ENCODE measurements at places on chromosomes 2 and 18.

- DNase-seq: no peak
Measured at GRCh38 chr2:145408980-145409379, 889.1 kb upstream of the ZEB2 start.

DNA sequence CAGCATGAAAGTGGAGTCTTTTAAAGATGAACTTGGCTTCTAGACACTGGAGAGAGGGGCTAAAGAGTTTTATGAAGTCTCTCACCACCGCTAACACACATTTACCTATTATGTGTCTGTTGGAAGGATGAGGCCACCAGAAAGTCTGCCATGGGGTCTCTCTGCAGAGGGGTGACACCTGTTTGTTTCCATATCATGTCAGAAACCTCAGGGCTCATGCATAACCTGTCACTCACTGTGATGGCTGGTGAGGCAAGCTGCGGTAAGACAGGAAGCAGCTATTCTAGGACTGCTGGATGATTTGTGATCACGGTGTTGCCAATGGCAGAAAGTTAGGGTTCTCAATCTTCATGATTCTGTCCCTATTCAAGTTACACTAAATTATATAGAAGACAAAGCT lies 60.8 kb upstream of the DNMT3A start:
- DNase-seq: no peak

DNA sequence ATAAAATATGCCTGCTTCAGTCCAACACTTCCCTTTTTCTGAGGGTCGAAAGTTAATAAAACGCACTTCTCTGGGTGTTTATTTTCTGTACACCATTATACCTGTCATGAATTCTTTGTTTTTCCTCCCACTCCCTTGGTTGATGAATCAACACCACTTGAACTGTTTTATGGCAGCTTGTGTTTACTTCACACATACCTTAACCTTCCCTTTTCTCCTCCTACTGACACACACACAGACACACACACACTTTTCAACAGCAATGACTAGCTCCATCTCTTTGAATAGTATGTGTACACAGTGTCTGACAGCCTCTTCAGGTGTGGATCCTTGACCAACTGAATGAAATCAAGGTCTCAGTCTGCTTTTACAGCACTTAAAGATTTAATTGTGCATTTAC lies 91.3 kb downstream of the SATB2 start:
- no peak for DNase-seq

- DNase-seq: no peak
Measured at GRCh38 chr2:204012072-204012653, 75.6 kb downstream of the ICOS start.
